Activated naive CD8-positive, alpha-beta T cell treated with anti-CD3 and anti-CD28 coated beads, Interleukin-2, amount 10 ng/mL, durations not matched to agents 7 days and 5 days (primary cell): ENCODE measurements at places on chromosomes 7 and 10.

- DNase-seq: no peak
- no peak overlapping the region for H3K27ac ChIP-seq
- H3K4me1 ChIP-seq: peaks cover under 1% of the 10 kb centered on the region
- H3K36me3 ChIP-seq: no peaks in the 10 kb centered on the region
- H3K27me3 ChIP-seq: peaks cover 2% of the 10 kb centered on the region
- no peak overlapping the region for H3K4me3 ChIP-seq
Observed at GRCh38 chr10:5634918-5635317, 31.5 kb downstream of the ASB13 start.

DNA sequence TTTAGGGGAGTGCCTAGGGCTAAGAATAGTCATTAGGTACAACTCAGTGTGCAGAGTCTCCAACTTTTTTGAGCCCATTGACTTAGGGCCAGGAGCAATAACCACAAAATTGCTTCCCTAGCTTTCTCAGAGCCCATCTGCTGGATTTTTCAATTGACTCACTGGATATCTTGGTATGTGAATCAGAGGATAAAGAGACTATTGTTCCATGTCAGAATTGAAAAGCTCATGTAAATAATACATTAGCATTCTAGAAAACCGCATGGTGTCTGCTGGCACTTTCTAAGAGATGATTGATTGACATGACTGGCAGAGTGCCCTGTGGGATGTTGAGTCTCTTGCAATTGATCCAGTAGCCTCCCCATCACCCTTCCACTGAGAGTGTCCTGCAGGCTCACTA, 246.2 kb downstream of the CCDC7 start:
- H3K27ac ChIP-seq: no peak overlapping the region
- no peaks in the 10 kb centered on the region for H3K4me1 ChIP-seq
- H3K36me3 ChIP-seq: peaks cover 7% of the 10 kb centered on the region
- no peak for DNase-seq
- H3K4me3 ChIP-seq: no peak overlapping the region
- no peaks in the 10 kb centered on the region for H3K27me3 ChIP-seq

DNA sequence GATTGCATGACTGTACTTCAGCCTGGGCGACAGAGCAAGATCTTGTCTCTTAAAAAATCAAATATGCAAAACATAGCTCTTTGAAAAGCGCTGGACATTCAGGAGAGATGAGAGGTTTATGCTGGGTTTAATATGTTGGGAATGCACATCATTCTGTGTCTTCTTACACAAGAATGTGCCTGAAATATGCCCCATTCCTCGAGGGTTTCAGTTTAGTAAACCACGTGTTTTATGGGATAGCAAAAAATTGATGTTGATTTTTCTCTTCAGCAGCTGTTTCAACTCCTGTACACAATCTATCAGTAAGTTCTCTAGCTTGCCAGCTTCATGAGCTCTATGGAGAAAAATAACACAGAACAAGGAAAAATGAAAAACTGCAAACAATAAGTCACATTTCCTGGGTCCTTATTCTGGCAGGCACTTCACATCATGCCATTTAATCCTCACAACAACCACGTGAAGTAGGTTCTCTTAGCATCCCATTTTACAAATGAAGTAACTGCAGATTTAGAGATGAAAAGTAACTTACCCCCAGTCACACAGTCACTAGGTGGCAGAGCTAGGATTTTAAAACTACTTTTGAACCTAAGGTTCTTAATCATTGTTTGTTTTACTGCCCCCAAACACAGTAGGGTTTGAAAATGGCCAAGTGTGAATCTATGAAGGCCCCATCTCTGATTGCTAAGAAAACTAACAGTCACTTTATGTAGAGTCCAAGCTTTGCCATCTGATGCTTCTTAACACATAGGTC, 423.6 kb downstream of the PHTF2 start:
- DNase-seq: no peak
- H3K4me1 ChIP-seq: no peaks in the 10 kb centered on the region
- no peak overlapping the region for H3K27ac ChIP-seq
- H3K36me3 ChIP-seq: no peaks in the 10 kb centered on the region
- no peak overlapping the region for H3K4me3 ChIP-seq

GRCh38 chr10:125605167-125605566, 77.8 kb downstream of the TEX36 start:
- H3K27me3 ChIP-seq: no peaks in the 10 kb centered on the region
- H3K36me3 ChIP-seq: no peaks in the 10 kb centered on the region

- no peaks in the 10 kb centered on the region for H3K27me3 ChIP-seq
- H3K27ac ChIP-seq: peak overlapping the region; percentile 60
- H3K4me3 ChIP-seq: peak overlapping the region; percentile 44
Observed at GRCh38 chr10:8416192-8416701, 361.8 kb downstream of the GATA3 start.

- peak overlapping the region; percentile 92 for H3K27ac ChIP-seq
- peaks cover 10% of the 10 kb centered on the region for H3K4me1 ChIP-seq
- peak overlapping the region; percentile 82 for H3K4me3 ChIP-seq
- peaks cover 7% of the 10 kb centered on the region for H3K36me3 ChIP-seq
- H3K27me3 ChIP-seq: no peaks in the 10 kb centered on the region
- DNase-seq: no peak
Observed at GRCh38 chr7:92446869-92447344, 375 bp upstream of the GATAD1 start.

DNA sequence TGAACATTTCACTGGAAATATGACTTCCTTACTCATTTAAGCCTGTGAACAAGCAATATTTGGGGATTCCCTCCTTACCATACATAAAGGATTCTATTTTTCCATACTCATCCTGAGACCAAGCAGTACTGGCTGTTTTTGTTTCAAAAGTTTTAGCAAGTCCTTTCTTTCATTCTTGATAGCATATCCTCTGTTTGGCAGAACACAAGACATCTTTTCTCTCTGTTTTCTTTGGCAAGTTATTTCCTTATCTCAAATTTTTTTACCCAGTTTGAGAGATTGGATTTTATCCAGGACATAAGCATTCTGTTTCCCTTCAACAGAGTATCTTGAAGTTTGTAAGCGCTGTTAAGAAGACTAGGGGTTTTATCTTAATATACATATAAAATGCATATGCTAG, 3.0 kb upstream of the WASL start:
- H3K4me3 ChIP-seq: no peak overlapping the region
- H3K36me3 ChIP-seq: peaks cover 2% of the 10 kb centered on the region
- DNase-seq: no peak
- no peak overlapping the region for H3K27ac ChIP-seq
- peaks cover 23% of the 10 kb centered on the region for H3K4me1 ChIP-seq

- no peaks in the 10 kb centered on the region for H3K27me3 ChIP-seq
- peak overlapping the region; percentile 44 for H3K27ac ChIP-seq
- no peak for DNase-seq
- peaks cover 63% of the 10 kb centered on the region for H3K4me1 ChIP-seq
Observed at GRCh38 chr7:140058517-140058916, 4.2 kb downstream of the PARP12 start.

DNA sequence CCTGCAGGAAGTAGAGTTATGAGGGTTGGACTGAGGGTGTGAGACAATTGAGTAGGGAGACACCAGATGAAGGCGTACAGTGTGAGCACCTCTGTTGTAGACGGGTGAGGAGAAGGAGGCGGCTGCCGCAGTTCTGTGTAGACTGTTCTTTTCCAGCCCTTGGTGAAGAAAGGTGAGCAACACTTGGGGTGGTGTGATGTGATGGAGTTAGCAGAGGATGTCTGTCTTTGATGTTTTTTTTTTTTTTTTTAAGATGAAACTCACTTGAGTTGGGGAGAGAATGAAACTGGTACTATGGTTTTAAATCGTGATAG, 42.8 kb upstream of the RNF216 start:
- H3K4me3 ChIP-seq: peak overlapping the region; percentile 83
- no peaks in the 10 kb centered on the region for H3K36me3 ChIP-seq
- DNase-seq: no peak
- H3K27me3 ChIP-seq: no peaks in the 10 kb centered on the region
- H3K27ac ChIP-seq: peak overlapping the region; percentile 71

DNA sequence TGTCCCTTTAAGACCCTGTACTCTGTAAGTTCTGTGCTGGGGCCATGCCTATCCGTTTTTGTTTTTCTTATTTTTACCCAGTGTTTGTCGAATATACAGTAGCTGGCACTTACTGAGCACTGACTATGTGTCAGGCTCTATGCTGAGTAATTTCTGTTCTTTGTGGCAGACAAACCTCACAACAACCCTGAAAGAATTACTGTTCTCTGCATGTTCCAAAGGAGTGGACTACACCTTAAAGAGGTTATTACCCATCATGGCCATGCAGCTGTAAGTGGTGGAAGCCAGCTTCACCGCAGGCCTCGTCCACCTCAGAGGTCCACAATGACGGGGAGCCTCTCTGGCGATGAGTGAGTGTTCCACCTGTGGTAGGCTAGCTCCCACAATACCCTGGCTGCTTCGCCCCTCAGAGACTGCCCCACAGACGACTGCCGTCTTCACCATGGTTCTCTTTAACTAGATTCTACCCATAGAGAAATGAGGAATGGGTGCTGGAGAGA, 30.1 kb upstream of the RBM20 start:
- peaks cover 49% of the 10 kb centered on the region for H3K4me1 ChIP-seq
- H3K27ac ChIP-seq: no peak overlapping the region
- H3K4me3 ChIP-seq: no peak overlapping the region
- no peaks in the 10 kb centered on the region for H3K27me3 ChIP-seq
- DNase-seq: no peak
- H3K36me3 ChIP-seq: no peaks in the 10 kb centered on the region

- no peaks in the 10 kb centered on the region for H3K36me3 ChIP-seq
- H3K4me3 ChIP-seq: no peak overlapping the region
- H3K4me1 ChIP-seq: peaks cover 6% of the 10 kb centered on the region
- peak; percentile 78 for DNase-seq
- no peak overlapping the region for H3K27ac ChIP-seq
- H3K27me3 ChIP-seq: no peaks in the 10 kb centered on the region
Observed at GRCh38 chr10:132223156-132223590, 36.4 kb downstream of the DPYSL4 start.
